Sigmoid colon (tissue), 7 donors: ENCODE measurements at places on chromosomes 6 and 20. TPM values are rescaled to one million over a fixed set of nuclear protein-coding genes. Genes with fewer than 3 reads are reported as not detected.
A peak's percentile ranks its signal among the peaks of the same experiment; 100 is the strongest.

- H3K4me1 ChIP-seq: no peaks in the 10 kb centered on the region
- DNase-seq: no peak
- H3K36me3 ChIP-seq: no peaks in the 10 kb centered on the region
- no peak overlapping the region for H3K27ac ChIP-seq
- H3K4me3 ChIP-seq: no peak overlapping the region
- no peaks in the 10 kb centered on the region for H3K27me3 ChIP-seq
Observed at GRCh38 chr20:11457488-11457887, 460.2 kb upstream of the BTBD3 start.

DNA sequence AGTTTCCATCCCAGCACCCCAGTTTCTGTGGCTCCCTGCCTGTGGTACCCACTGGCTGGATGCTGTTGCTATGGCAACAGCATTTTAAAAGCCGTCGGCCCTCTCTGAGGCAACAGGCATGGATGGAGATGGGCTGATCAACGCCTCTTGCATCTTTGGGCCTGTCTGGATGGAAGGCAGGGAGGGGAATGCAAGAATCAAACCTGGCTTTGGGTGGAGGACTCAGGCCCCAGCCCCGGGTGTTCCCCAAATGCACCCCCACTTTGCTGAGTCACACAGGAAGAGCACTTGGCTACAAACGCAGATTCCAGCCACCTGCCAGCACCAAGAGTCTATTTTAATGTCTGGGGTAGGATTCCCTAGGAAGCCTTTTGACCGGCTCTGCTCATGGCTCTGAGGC, 45.7 kb upstream of the TGM2 start:
- H3K36me3 ChIP-seq: no peaks in the 10 kb centered on the region
- H3K4me1 ChIP-seq: peaks cover 10% of the 10 kb centered on the region
- DNase-seq: peak; percentile 48

- H3K27me3 ChIP-seq: no peaks in the 10 kb centered on the region
- peak overlapping the region; percentile 9 for H3K27ac ChIP-seq
- H3K36me3 ChIP-seq: peaks cover 2% of the 10 kb centered on the region
- no peaks in the 10 kb centered on the region for H3K4me1 ChIP-seq
- peak; percentile 84 for DNase-seq
Observed at GRCh38 chr6:41560431-41561192, 14.4 kb downstream of the FOXP4 start.

GRCh38 chr6:168134560-168135201, 55.7 kb upstream of the FRMD1 start:
- H3K4me1 ChIP-seq: peaks cover 10% of the 10 kb centered on the region
- no peaks in the 10 kb centered on the region for H3K27me3 ChIP-seq
- no peak overlapping the region for H3K27ac ChIP-seq

- DNase-seq: no peak
- H3K36me3 ChIP-seq: no peaks in the 10 kb centered on the region
- no peak overlapping the region for H3K27ac ChIP-seq
- H3K4me1 ChIP-seq: no peaks in the 10 kb centered on the region
- no peak overlapping the region for H3K4me3 ChIP-seq
Observed at GRCh38 chr6:106134906-106135634, 48.9 kb downstream of the PRDM1 start.

DNA sequence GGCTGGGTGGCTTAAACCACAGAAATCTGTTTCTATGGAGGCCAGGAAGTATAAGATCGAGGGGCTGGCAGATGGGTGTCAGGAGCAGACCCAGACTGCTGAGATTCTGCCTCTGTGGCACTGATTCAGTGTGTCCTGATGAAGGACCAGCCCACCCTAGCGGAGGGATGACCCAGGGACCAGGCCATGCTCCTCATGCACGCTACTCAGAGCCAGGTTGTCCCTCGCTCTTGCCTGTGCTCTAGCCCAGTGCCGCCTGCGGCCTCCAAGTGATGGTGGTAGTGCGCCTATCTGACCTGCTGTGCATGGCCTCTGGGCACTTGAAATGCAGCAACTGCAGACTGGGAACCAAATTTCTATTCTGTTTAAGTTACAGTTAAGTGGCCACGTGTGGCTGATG, 13.1 kb upstream of the APMAP start:
- H3K4me3 ChIP-seq: no peak overlapping the region
- DNase-seq: peak; percentile 58
- H3K4me1 ChIP-seq: no peaks in the 10 kb centered on the region
- H3K36me3 ChIP-seq: peaks cover 48% of the 10 kb centered on the region
- H3K27ac ChIP-seq: peak overlapping the region; percentile 63

- no peak overlapping the region for H3K4me3 ChIP-seq
Observed at GRCh38 chr20:24016607-24017457, 28.3 kb upstream of the GGTLC1 start.

MROH8 gene
- 1.8 TPM for total RNA-seq

TINAG gene
- total RNA-seq: not detected

POM121L2 gene
- not detected for total RNA-seq
